ENCODE measurements at places on chromosomes 1 and 21. TPM values are rescaled to one million over a fixed set of nuclear protein-coding genes. Genes with fewer than 3 reads are reported as not detected.

- DNase-seq = no peak
Measured at GRCh38 chr1:57848406-57848805, 424.5 kb upstream of the DAB1 start.

AMY2B gene
- 8.5 TPM for total RNA-seq

DNA sequence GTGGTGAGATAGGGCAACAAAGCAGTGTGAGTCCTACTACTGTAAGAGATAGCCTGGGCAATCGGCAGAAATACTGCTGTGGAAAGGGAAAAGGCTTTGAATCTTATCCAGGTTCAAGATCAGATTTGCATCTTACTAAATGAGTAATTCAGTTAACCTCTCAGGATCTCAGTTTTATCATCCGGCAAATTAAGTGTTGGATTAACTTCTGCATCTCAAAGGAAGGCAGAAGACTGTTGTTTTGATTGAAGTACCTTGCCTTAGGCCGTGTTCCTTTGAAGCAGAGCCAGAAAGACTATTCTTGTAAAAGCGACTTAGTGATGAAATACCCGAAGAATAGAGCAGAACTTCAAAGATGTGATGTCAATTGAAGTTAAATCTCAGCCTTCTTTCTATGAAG is 612.9 kb upstream of the USP24 start:
- DNase-seq = no peak

- no peak for DNase-seq
Measured at GRCh38 chr21:35476621-35477395, 427.7 kb upstream of the RUNX1 start.

DNA sequence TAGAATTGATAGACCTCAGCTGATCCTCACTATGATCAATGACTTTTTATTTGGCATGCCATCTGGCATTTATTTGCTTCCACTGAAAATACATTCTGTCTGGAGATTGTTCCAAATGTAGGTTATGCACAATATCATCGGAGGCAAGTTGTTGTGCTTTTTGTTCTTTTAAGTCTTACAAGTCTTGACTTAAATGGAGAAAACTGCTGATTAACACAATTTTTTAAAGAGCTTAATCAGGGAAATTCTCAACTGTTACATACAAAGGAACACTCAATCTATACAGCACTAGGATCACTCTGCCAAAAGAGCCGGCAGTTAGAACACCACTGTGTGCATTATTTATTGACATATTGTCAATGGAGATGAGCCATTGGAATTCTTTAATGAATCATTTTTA is 19.2 kb downstream of the CYYR1 start:
- no peak for DNase-seq

SLC9C2 gene
- total RNA-seq = not detected

FAM131C gene
- total RNA-seq = 0.21 TPM

- DNase-seq = no peak
Measured at GRCh38 chr21:34132926-34133325, 59.5 kb downstream of the MRPS6 start.

GRCh38 chr1:56533621-56534020 is 45.7 kb downstream of the PLPP3 start:
- DNase-seq = no peak

DNM3 gene
- 2.6 TPM for total RNA-seq

DNA sequence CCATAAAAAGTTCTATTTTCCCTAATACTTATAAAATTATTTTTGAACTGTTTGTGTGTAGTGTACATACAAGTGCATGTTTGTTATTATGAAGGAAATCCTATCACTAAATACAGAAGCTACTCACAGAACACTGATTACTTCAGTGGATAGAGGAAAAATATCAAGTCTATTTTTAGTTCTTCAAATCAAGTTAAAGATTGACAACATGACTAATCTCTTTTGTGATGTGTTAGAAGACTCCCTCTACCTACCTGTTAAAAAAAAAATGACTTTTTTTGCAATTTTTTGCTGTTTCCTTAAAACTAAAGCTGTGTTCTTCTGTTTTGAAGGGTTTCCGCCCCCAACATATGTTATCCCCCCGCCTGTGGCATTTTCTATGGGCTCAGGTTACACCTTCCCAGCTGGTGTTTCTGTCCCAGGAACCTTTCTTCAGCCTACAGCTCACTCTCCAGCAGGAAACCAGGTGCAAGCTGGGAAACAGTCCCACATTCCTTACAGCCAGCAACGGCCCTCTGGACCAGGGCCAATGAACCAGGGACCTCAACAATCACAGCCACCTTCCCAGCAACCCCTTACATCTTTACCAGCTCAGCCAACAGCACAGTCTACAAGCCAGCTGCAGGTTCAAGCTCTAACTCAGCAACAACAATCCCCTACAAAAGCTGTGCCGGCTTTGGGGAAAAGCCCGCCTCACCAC is 45.5 kb downstream of the NCF2 start:
- no peak for DNase-seq

GRCh38 chr1:30698401-30698981 is 24.9 kb downstream of the MATN1 start:
- no peak for DNase-seq

- DNase-seq = no peak
Measured at GRCh38 chr1:55580845-55581332, 365.7 kb upstream of the USP24 start.

- DNase-seq = no peak
Measured at GRCh38 chr1:119015547-119015946, 27.4 kb upstream of the TBX15 start.

DNA sequence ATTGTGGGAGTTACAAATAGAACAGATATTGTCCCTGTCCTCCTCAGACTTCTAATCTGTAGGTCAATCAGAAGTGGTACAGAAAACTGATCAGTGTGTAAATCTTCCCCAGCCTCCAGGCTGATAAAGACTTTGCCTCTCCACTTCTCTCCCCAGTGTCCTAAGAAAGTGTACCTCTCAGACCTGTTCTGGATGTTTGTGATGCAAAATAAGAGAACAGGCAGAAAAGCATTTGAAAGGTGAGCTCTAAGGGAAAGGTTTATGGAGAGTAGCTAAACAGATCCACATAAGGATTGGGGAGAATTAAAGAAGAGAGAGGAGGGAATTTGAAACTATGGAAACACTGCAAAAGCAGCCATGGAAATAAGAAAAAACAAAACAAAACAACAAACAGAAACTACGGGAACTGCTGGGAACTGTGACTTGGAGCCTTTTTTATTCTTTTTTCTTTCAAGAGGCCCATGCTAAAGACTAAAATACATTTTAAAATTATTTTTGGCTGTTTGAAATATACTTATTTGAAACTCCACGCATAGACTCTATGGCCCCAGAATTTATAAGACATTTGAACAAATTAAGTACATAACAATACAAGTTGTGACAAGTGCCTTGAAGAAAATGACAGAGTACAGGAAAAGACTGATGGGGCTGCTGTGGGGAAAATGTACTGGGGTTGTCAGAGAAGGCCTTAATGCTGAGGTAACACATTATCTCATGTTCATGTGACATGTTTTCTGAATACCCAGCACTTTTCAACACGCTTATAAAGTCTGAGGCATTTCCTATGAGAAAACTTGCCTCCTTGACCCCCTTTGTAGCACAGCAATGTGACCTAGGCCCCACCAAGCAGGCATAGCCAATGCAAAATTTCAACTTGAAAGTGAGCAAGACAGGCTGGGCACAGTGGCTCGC is 51.2 kb downstream of the TRAF5 start:
- no peak for DNase-seq

DNA sequence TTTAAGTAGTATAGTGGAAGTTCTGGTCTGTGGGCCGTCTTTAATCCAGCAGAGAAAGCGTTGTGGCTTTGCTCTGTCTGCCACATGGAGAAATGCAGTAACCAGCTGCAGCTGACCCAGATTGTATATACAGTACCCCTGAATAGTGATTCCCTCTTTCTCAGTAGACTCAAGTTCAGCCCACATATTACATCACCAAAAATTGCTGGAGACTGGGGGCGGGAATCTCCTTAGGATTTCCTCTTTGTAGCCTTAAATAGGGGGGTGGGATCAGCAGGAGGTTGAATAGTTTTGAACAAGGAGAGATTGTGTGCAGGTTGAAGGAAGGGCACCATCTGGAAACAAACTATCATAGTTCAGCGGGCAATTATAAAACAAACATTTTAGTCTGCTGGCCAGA is at the start of gene ANGPTL1:
Gene ANGPTL1, minus strand, starts transcription at position 134 of the 400 bp plus-strand sequence. CDS start 5,301 bp downstream, outside the sequence.
- DNase-seq = no peak

SLC2A5 gene
- total RNA-seq = 1.8 TPM

CTTNBP2NL gene
- total RNA-seq = 93.3 TPM

- no peak for DNase-seq
Measured at GRCh38 chr1:31618916-31619846, 1.7 kb downstream of the HCRTR1 start.

DNA sequence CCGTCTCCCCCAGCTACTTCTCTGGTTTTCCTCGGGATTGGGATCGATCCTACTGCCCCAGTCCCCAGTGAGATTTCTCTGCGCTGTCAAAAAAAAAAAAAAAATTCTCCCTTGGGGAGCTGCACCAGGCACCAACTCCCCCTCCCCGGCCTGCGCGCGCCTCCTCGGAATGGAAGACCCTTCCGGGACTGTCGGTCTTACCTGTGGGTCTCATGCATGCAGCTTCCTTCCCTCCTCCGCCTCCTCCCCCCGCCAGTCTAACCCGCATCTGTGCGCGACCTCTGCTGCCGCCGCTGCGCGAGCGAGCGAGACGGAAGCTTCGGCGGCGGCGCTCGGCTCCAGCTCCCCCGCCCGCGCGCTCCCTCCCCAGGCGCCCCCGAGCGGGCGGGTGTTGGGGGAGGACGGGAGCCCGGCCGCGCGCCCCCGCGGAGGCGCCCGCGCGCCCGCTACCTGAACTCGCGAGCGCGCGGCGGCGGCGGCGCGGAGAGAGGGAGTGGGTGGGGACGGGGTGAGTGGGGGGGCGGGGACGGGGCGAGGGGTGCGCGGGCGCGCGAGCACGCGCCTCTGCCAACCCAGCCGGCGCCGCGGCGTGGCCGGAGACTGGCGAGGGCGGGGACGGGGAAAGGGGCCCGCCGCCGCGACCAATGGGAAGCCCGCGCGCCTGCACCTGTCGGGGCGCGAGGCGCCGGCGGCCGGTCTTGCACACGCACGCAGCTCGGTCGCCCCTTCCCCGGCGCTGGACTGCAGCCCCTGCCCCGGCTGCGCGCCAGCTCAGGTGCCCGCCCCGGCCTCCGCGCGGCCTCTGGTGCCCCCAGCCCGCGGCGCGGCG is at the start of gene SUSD4:
Gene SUSD4, minus strand, starts transcription at position 321 of the 829 bp plus-strand sequence. CDS start 751 bp downstream, outside the sequence.
- peak; percentile 34 for DNase-seq

DNA sequence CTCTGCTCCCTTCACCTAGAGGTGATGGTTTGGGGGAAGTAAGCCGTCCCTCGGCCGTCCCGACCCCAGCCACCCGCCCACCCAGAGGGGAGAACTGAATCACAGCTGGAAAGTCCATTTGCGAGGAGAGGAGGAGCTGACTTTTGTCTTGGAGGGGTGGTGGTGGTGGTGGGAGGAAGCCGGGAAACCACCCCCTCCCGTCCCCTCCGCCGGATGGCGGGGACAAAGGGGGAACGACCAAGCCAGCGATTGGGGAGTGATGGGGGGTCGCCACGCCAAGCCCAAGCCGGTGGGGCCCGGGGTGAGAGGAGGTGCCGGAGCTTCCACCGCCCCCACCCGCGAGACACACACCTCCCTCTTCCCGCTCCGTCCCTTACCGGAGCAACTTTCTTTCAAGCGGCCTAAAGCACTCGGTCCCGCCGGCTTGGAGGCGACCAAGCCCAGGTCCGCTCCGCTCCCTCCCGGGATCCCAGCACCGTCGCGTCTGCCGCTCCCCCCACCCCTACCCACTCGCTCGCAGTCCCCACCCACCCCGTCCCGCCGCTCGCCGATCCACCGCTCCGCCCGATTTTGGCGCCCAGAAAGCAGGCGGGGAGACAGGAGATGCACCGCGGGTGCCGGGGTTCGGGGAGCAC is 540 bp downstream of the ARHGEF2 start:
- peak; percentile 53 for DNase-seq

- DNase-seq = no peak
Measured at GRCh38 chr1:206895325-206895724, 1.9 kb upstream of the IL24 start.

HTR6 gene
- total RNA-seq = not detected

Measured in colonic mucosa (tissue), 4 donors.